Renal cortical epithelial cell (primary cell): ENCODE measurements at places on chromosomes 2 and 18.

DNA sequence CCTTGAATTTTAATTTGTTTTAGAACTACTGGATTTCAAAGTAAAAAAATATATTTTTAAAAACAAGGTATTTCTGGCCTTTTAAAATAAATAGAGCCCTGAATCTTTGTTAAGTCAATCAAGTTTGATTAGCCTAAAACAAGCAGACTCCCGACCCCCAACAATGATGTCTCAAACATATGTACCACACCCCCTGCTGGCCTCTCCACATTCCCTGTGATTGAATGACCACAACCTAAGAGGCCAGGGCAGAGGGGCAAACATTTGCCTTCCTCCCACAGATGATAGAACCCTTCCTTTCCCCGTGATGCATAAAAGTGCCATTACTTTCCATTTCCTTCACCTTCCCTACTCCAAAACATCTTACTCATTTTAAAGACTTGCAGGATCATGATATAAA, 130.9 kb downstream of the STK39 start:
- no peak for DNase-seq

GRCh38 chr2:134955744-134956143, 37.1 kb downstream of the CCNT2 start:
- DNase-seq: no peak

DNA sequence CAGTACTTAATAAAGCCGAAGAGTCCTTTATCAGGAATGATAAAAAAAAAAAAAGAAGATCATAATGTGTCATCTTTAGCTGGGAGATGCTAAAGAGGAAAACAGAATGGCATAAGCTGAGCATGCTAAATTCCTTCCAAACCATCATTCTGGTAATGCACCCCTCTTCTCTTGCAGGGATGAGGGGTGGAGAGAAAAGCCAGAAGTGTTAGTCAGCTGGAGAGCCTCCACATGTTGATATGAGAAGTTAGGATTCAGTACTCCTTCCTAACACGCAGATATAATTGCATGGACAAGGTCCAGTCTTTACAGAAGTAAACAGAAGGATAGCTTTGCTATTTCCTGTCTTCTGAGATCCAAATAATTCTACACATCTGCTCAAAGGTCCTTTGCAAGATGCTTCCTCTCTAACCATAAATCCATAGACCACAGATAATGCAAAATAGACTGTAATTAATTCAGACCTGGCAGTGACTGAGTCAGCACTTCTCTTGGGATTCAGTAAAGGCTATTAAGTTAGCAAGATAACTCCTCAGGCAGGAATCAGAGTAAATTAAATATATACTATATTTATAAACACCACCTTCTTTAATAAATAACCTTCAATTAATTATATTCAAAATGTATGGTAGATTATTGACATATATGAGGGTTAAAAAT, 930.0 kb upstream of the KLHL29 start:
- no peak for DNase-seq

- DNase-seq: no peak
Observed at GRCh38 chr2:167861574-167862193, 385.7 kb downstream of the STK39 start.

DNA sequence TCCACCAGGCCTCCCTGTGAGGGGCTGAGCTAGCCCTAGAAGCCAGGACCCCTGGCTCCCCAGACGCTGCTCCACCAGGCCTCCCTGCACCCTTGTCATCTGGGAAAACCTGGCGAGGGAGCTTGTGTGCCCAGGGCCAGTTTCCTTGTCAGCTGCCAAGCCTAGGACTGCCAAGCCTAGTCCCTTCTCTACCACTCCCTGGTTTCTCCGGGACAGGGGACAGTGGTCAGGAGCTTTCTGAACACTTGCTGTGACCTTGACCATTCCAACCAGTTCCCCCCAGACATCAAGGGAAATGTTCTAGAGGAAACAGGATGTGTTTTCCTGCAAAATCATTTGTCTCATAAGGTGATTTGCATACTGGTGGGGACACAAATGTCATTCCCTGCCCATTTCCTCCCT, 41.3 kb upstream of the MRPL33 start:
- no peak for DNase-seq

DNA sequence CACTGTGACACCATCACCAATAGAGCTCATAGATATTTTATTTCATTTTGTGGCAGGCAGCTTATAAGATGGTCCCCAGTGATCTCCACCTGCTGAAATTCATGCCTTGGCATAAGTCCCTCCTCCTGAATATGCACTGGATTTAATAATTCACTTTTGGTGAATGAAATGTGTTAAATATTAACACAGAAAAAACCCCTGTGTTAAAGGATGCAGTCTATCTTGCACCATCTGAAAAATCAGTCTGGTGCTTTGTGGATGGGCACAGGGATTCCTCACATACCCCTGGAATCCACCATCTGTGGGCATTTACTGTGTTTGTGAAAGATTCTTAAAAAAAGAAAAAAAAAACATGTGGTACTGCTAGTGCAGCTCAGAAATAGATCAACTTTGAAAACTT, 26.1 kb upstream of the WIPF1 start:
- DNase-seq: peak; percentile 80

DNA sequence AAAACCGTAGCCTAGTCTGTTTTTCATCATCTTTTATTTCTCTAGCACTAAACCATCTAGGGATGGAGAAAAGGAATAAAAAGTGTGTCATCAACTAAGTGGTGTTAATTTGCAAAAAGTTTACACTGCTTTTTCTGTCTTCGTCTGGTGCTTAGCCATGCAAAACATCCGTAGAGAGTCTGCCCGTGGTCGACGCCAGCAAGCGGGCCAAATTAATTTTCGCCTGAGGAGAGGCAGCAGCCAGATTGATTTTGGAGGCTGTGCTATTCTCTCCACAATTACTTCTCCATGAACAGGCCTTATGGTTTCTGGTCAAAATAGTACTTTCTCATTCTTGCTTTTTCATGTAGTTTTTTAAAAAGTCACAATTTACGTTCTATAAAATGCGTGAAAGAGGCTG, 46.3 kb downstream of the TNFRSF11A start:
- DNase-seq: no peak

DNA sequence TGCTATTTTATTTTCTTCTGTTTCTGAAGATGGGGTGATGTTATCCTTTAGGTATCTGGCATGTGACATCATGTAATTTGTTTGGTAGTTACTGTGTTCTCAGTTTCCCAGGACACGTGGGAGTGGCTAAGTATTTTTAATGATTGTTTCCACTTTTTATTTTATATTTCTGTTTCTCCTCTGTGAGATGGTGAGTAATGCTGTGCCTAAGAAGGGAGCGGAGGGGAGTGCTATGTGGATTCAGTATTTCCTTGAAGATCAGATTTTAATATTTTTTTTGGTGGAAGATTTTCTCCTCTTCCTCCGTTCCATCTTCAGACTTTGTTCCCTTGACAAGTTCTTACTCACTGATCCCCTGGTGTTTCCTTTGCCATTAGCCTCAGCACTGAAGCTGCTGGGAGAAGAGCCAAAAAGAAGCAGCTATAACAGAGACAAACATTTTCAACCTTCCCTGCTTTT, 180.0 kb upstream of the MMADHC start:
- peak; percentile 72 for DNase-seq

- no peak for DNase-seq
Observed at GRCh38 chr2:128643221-128644065, 324.8 kb upstream of the HS6ST1 start.

GRCh38 chr18:21264651-21265050, 22.6 kb downstream of the GREB1L start:
- DNase-seq: peak; percentile 69

DNA sequence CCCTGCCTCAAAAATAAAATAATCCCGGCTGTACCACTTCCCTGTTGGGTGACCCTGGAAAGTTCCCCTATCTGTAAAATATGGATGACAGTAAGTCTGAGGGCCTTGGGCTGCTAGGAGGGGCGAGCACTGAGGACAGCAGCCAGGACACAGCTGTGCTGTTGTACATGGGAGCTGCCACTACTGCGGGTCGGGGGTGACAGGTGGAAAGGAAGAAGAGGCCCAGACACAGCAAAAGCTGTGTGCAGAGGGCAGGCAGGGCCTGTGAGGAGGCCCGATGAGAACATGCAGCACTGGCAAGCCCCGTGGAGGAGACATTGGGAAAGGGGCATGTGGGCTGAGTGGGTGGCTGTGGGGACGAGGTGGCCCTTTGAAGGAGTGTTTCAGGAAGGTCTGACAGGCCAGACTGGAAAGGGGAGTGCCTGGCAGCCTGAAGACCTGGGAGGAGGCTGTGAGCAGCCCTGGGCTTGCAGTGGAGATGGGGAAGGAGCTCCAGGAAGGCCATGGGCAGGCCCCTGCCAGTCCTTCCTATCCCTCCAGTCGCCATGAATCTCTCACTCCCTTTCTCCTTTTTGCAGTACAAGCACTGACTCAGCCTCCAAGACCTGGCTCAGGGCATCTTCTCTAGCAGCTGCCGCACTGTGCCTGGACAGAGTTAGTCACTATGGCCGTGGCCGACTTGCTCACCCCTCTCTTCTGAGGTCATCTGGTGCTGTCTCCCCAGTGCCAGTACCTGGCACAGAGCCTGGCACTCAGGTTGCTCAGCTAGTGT, 28.9 kb upstream of the SEMA4C start:
- DNase-seq: peak; percentile 43

DNA sequence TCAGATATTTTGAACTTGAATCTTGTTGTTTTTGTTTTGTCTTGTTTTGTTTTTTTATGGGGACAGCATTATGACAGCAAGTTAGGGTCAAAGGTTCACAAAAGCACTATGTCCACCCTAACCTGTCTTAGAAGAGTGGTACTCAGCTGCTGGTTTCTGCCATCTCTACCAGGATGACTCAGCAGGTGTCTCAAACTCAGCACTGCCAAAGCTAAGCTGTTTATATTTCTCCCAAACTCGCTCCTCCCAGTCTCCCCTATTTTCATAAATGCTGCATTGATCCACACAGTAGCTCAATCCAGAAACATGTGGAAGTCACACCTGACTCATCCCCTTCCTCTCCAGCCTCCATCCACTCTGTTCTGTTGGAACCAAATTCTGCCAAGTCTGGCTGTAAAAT, 134.9 kb downstream of the ZBTB7C start:
- DNase-seq: no peak

DNA sequence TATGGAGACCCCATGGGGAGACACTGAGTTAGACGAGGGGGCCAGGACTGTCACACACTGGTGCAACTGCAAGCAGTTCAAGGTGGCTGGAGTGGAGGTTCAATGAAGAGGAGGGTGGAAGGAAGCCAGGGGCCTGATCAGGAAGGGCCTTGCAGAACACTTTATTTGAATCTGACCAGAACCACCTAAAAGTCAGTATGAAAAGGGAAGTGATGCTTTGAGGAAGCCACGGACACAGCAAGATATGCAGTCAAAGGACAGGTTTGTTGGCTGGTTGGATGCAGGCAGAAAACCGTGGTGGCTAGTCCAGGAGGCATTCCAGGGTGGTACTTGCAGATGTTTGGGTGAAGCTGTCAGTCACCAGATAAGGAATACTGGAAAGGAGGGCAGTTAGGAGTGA, 3.5 kb upstream of the FAM124B start:
- DNase-seq: no peak

DNA sequence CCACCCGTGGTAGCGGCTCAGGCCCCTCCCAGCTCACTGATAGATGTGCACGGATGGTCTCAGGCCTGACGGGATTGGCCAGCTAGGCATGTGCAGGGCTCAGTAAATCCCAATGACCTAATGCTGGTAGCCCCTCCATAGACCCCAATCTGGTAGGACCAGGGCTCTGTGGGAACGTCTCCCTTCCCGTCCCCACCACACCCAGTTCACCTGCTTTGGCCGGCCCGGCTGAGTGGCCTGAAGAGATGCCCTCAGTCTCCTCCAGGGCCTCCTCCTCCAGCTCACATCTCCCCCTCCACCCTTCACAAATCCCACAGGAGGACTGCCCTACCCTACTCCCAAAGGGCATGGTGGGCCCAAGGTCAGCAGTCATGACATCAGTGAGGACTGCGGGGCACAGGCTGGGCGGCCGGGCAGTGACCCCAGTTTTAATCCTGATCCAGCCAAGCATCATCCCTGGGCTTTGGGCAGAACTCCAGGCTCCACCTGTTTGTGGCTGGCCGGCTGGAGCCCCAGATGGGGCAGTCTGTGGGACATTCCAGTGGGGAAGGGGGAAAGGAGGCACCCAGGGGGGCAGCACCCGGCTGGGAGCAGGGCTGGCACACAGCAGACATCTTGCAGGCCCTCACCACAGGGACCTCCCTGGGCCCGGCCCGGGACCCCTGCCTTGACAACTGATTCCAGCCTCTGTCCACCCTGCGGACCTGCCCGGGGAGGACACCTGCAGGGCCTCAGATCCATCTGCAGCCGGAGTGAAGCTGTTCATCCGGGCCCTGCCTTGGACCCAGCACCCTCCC, 2.3 kb downstream of the KIF1A start:
- no peak for DNase-seq

DNA sequence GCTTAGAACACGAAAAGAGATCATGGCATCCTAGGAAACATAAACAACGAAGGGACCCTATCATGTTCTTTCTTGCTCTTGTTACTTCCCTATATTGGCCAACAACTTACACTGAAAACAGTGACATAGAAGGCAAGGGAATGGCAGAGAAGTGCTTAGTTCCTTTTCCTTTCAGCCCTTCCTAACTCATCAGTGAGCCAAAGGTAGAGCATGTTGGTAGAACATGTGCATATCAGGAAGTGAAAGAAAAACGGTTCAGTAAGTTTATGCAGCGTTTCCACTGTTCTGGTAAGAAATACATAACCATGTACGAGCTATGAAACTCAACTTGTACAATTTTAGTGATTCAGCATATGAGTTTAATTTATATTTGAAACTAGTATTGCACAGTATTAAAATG, 21.7 kb downstream of the AKAIN1 start:
- no peak for DNase-seq

GRCh38 chr2:162840598-162841246, 2.2 kb upstream of the KCNH7 start:
- peak; percentile 78 for DNase-seq

DNA sequence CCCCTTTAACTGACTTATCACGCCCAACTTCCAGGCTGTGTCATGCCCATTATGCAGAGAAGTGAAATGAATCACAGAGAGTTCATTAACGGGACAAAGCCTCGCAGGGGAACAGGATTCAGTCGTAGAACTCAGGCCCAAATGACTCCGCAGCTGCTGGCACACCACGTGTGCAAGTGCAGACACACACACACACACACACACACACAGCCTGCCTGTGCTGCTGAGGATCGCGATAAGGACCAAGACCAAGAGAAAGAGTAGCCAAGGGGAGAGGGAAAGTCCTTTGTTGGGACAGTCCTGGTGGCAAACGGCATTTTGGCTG, 90.0 kb upstream of the TAF1B start:
- DNase-seq: peak; percentile 95

DNA sequence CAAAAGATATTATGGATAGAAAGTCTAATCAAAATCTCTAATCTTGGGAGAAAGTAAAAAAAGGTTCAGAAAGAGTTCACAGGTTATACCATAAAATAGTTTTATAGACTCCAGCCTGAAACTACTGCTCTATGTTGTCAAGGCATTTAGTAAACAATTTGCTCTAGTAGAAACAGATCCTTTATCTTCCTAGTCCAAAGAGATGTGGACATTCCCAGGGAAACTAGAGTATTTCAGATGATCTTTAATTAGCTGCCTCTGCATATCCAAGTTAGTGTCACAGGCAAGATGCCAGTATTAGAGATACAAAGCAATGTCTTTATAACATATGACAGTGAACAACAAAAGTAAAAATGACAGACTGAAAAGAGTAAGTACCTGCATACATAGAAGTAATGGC, 708.6 kb downstream of the CCDC85A start:
- DNase-seq: no peak

- DNase-seq: no peak
Observed at GRCh38 chr2:186294248-186294888, 191.7 kb upstream of the ZC3H15 start.

GRCh38 chr18:3869848-3870247, 419.9 kb downstream of the TGIF1 start:
- peak; percentile 77 for DNase-seq

- DNase-seq: no peak
Observed at GRCh38 chr2:7405861-7406715, 488.9 kb downstream of the RNF144A start.
